ENCODE measurements at places on chromosomes 12 and 14. TPM values are rescaled to one million over a fixed set of nuclear protein-coding genes. Genes with fewer than 3 reads are reported as not detected.

DNA sequence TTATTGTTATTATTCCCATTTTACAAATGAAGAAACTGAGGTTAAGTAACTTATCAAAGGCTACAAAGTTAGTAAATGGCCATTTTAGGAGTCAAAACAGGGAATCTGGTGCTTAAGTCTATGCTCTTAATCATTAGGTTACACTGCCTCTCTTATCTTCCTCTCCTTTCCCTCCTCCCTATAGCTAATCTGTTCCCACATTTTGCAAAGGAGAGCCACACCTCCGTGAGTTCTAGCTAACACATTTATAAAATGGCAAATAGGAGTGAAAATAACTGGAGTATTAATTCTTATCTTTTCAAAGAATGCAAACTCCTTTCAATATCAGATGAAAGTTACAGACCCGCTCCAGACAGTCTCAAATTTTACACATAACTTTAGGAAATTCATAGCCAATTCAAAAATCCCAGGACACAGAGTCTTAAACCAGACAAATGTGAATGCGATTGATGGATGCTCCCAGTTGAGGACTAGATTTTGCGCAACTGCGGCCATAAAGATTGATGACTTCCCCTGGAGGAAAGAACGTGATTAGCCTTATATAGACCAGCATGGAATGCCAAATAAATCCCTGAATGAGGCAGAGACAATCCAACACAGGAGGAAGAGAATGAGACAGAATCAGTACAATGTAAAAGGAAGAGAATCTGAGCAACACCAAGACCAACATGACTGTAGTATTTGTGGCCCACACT lies 225.0 kb upstream of the ARID2 start:
- H3K36me3 ChIP-seq: no peaks in the 10 kb centered on the region
- no peak overlapping the region for H3K4me3 ChIP-seq
- H3K4me1 ChIP-seq: no peaks in the 10 kb centered on the region
- DNase-seq: no peak
- no peak overlapping the region for H3K27ac ChIP-seq

- no peaks in the 10 kb centered on the region for H3K4me1 ChIP-seq
- no peak for DNase-seq
- H3K36me3 ChIP-seq: no peaks in the 10 kb centered on the region
- H3K27me3 ChIP-seq: no peaks in the 10 kb centered on the region
Observed at GRCh38 chr14:32492457-32492856, 163.4 kb downstream of the AKAP6 start.

DNA sequence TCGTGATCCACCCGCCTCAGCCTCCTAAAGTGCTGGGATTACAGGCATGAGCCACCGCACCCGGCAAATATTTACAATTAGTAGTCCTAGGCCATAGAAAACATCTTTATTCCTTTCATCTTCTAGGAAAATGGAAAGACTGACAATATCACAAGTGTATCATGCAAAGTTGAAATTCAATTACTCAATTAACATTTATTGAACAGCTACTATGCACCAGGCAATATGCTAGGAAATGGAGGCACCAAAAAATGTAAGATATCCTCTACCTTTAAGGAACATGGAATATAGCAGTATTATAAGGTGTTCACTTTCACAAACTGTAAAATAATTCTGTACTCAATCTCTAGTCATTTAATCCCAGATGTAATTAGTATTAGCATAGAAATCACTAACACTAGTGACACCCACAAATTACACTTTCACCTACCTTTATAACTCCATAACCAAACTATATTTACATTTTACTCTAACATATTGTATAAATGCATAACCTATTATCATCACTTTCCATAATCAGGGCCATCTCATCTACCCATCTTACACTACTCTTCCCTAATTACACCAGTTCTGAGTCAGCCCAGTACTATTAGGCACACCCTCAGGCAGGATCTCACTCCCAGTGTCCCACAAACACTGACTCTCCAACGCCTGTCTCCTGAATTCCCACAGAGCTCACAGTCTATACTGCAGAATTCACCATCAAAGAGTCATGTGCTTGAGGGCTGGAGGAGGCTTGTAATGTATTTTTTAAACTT lies 10.4 kb downstream of the CORO1C start:
- no peak for DNase-seq
- H3K27me3 ChIP-seq: no peaks in the 10 kb centered on the region
- H3K4me1 ChIP-seq: no peaks in the 10 kb centered on the region
- no peak overlapping the region for H3K4me3 ChIP-seq
- no peak overlapping the region for H3K27ac ChIP-seq

DCN gene
- 28.9 TPM for total RNA-seq
